Left kidney (tissue), 8 donors: ENCODE measurements at places on chromosomes 6 and 20. TPM values are rescaled to one million over a fixed set of nuclear protein-coding genes. Genes with fewer than 3 reads are reported as not detected.

SYCP2L gene
- 7.9 TPM for polyA plus RNA-seq

SLC17A1 gene
- polyA plus RNA-seq, result 33.9 TPM

DNA sequence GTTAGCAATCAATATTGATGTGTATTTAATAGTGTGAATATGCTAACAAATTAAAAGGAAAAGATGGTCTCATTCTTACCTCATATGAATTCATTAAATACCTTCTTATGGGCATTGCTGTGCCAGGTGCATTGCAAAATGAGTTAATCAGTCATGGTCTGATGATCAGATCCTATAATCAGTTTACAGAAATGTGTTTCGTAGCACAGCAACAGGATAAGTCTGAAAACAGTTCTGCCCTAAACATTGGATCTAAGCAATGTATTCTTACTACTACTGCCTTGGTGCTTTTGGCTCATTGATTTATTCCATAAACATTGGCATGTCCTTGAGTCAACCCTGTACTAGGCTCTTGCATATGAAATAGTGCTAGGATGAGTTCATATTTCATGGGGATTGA is 417.0 kb upstream of the JAG1 start:
- no peak for DNase-seq

GRCh38 chr6:89984926-89985750 is 90.9 kb downstream of the GJA10 start:
- peak; percentile 60 for DNase-seq

- DNase-seq, result no peak
These were observed 2.8 kb downstream of the CITED2 start for GRCh38 chr6:139371421-139372203.

DNA sequence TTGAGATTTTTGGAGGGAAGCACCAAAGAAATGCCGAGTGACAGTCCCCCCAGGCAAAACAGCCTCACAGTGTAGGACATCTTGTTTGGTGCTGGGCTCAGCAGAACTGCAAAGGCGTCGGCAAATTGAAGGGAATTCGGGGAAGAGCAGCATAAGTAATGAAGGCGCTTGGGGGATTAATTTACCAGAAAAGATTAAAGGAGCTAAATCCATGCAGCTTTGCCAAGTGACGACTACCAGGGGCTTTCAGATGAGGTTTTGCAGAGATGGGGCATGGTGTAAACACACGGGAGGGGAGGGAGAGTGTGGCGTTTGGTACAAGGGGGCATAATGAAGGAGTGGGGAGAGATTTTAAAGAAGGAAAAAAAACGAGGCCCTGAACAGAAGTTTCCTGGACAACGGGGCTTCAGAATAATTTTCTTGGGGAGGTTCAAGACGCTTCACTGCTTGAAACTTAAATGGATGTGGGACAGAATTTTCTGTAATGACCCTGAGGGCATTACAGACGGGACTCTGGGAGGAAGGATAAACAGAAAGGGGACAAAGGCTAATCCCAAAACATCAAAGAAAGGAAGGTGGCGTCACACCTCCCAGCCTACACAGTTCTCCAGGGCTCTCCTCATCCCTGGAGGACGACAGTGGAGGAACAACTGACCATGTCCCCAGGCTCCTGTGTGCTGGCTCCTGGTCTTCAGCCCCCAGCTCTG is 45.4 kb upstream of the CDH22 start:
- DNase-seq, result no peak

GRCh38 chr6:147048930-147049329 is 155.3 kb upstream of the STXBP5 start:
- DNase-seq, result no peak

DNA sequence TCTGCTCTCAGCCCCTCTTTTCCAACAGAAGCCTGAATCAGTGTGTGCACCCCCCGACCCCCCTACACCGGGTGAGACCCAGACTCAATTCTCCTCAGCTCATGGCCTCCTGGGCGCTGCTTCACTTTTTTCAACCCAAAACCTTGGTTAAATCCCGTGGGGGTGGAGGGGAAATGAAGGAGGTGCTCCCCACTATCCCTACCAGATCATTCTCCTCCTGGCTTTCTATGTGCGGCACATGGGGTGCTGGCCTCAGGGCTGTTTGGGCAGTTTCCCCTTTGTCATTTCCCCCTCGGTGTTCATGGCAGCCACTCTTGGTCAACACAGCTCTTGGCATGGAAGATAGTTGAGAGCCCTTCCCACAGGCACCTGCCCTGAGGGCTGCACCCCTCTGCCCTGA is 4.6 kb downstream of the CST4 start:
- no peak for DNase-seq

DNA sequence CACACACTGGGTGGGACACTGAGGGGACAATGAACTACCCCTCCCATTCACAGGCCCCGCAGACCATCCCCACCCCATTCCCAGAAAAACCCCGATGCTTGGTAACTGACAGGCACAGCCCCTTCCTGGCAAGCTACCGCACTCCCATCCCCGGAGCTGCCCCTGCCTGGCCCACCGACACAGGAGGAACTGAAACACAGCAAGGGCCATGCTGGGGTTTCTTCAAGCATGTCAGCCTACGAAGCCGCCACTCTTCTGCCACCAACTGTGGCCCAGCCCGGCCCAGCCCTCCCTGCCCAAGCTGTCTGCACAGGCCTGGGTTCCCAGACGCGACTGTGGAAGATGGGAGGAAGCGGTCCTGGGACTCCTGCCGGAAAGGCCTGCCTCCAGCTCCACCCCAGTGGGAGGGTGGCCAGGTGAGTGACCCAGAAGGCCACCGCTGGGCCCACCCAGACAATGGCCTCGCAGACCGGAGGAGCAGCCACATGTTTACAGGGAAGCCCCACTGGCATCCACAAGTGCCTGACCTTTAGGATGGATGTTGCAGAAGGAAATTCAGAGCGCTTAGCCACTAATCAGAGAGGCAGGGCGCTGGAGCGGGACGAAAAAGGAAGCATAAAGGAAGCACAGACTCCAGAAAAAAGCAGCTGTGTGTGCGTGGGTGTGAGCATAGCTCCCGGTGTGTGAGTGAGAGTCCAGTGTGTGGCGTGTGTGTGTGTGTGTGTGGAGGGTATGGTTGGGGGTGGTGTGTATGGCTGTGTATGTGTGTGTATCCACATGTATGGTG is 91.6 kb downstream of the PRND start:
- peak; percentile 60 for DNase-seq

GRCh38 chr6:33761922-33762629 is 15.4 kb upstream of the IP6K3 start:
- DNase-seq, result no peak

UNC5CL gene
- 8.4 TPM for polyA plus RNA-seq

CFB gene
- 10.7 TPM for polyA plus RNA-seq

DNA sequence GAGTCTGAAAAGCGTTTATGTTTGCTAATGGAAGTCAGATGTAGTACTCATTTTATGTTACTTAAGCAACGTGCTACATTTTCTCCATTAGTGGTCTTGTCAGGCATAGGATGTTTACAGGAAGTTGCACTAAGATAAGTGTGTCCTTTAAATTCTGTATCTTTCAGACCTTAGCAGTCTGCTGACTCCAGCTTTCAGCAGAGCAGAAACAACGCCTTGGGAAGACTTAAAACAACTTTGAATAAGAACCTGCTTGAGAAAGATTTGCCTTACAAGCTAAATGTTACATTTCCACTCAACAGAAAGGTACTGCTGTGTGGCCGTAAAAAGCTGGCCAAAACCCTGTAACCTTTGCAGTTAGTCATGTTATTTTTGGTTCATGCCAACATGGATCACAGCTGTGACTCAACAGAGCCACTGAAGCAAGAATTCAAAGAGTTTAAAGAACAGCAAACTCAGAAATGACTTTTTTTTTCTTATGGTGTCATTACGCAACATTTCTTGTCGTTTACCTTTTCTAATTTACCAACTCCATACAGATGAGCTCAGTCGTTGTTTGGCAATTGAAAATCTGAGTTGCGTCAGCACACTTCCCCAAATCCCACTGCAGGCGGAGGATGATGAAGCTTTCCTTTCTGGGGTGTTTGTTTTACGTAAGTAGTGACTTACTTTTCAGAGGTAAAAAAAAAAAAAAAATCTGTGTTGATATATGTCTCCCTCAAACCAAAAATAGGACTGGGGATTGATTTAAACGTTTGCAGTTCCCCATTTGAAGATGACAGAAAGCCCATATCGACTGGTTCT is 27.9 kb upstream of the BMP6 start:
- DNase-seq, result no peak

DNA sequence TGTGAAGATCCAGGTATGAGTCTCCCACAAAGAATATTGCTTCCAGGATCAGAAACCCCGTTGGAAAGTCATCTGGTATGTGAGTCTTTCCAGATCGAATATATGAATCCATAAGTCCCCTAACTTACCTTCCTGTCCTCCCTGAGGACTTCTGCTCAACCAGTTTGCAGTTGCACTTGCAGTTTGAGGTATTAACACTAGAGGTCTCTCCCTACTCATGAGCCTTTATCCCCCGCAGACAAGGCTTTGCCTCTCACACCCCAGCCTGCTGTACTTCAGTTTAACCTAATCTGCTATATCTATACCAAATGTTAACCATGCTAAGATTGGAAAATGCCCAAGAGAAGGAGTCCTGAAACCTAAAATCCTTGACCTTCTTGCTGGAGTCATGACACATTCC is 135.3 kb upstream of the DEFB112 start:
- DNase-seq, result no peak

AKAP12 gene
- polyA plus RNA-seq, result 150 TPM

DNA sequence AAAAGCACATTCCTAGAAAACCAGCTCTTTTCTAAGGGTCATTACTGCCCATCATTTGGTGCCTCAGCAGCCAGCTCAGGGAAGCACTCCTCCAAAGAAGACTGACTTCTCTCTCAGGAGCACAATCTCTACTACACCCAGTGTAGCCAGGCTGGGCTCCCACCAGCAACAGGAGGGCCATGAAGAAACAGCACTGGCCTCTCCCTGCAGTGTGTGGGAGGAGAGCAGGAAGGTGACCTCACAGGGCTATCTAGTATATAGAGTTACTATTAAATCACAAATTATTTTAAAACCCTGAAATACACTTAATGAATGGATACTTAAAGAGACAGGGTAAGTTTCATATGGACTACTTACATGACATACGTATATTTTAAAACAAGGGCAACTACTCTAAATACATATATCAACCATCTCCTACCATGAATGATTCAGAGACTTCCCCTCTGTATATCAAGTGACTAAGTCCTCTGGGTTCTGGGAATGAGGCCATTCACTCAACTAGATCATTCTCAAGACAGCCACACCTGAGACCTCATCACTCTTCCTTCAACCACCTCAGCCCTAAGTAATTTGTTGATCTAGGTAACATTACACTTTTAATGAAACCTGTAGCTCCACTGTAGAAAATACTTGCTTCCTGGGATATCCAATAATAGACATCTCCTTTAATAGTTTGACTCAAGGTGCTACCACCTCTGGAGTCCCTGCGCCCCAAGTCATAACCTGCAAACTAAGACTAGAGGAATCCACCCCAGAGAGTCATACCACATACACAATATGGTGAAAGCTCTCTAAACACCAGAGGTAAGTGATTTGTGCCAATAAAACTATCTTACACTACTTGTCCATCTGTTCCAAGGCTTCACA is 25.2 kb downstream of the TBX18 start:
- no peak for DNase-seq

DNA sequence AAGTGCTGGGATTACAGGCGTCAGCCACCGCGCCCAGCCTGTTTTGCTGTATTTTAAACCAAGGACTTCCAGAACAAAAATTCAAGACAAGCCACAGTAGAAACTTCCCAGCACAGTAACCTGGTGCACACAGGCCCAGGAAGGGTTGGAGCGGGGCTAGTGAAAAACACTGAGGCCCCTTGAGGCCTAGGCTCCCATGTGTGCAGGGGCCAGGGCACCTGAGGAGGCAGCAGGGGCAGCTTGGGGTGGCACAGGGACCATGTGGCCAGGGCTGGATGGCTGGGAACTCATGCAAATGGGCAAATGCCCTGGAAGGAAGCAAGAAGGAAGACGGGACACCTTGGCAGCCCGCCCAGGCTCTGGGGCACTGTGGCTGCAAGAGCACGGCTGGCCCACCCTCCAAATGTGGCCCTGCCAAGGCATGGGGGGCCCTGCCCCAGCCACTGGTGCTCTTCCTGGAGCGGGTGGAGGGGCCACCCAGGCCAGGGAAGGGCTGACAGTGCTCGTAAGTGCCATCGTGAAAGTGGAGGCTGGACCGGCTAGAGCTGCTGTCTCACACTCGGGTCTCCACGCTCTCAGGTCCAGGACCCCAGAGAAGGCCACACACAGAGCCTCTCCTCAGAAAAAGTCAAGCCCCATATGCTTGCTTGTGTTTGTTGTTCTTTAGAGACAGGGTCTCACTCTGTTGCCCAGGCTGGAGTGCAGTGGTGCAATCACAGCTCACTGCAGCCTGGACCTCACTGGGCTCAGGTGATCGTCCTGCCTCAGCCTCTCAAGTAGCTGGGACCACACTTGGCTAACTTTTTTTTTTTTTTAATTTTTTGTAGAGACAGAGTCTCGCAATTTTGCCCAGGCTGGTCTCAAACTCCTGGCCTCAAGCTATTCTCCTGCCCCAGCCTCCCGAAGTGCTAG is 10.3 kb downstream of the SLC2A4RG start:
- DNase-seq, result no peak

DNA sequence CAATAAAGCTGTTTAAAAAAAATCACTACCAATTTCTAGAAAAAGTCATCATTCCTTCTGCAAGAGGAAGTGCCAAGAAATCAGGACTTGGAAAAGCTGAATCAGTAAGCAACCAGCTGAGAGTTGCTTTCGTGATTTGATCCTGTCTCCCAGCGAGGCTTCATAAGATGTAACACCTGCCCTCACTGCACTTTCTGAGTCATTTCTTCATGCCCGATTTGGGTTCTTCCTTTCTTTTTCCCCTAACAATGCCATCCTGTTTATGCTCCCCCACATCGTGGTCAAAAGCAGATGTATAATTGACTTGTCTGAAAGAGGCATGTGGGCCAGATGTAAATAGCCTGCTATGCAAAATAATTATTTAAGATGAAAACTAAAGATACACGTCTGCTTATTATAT is 52.1 kb downstream of the RIPOR2 start:
- no peak for DNase-seq

- no peak for DNase-seq
These were observed 30.5 kb upstream of the PLEKHG1 start for GRCh38 chr6:150569161-150569560.

DNA sequence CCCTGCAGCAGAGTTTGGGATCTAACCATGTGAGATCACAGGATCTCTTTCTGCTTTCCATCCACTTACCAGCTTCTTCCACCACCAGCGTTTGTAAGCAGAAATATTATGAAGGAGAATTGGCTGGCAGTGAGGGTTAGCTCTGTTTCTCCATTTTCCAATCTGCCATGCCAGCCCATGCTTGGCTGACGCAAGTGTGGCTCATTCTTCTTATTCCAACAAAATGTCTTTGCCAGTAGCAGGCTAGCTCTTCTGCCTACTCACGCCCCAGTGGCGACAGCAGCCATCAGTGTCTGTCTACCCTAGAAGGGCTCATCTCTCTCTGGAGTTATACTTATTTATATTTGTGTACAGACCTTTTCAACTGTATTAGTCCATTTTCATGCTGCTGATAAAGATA is 286.2 kb downstream of the FARS2 start:
- DNase-seq, result no peak
